ENCODE measurements at places on chromosomes 2 and 18. TPM values are rescaled to one million over a fixed set of nuclear protein-coding genes. Genes with fewer than 3 reads are reported as not detected.

The PRPF40A gene
- 43.2 TPM for total RNA-seq

The IER3IP1 gene
- total RNA-seq = 2.7 TPM

The WNT6 gene
- 0.32 TPM for total RNA-seq

The SERPINB4 gene
- not detected for total RNA-seq

The GULP1 gene
- total RNA-seq = 19.6 TPM

The TXNDC2 gene
- total RNA-seq = not detected
